ENCODE measurements at places on chromosomes 6 and 20.

GRCh38 chr6:145017516-145017915 lies 717.8 kb downstream of the EPM2A start:
- DNase-seq = no peak

DNA sequence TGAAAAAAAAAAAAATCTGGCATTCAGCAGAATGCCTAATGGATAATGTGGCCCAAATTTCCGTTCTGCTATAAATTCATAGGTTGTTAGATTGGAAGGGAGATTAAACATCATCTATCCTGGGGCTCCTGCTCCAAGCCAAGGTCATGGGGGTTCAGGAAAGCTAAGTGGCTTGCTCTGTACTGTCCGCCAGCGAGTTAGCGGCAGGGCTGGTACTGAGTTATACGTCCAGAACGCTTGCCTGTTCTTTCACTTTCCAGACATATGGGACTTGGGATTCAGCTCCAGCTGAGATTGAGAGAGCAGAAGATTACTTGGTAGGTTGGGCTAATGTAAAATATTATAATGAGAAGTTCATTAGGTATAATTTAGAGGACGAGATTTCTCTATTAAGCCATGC lies 858 bp downstream of the RWDD1 start:
- no peak for DNase-seq

GRCh38 chr20:1375515-1375914 lies 17.3 kb downstream of the FKBP1A start:
- no peak for DNase-seq

DNA sequence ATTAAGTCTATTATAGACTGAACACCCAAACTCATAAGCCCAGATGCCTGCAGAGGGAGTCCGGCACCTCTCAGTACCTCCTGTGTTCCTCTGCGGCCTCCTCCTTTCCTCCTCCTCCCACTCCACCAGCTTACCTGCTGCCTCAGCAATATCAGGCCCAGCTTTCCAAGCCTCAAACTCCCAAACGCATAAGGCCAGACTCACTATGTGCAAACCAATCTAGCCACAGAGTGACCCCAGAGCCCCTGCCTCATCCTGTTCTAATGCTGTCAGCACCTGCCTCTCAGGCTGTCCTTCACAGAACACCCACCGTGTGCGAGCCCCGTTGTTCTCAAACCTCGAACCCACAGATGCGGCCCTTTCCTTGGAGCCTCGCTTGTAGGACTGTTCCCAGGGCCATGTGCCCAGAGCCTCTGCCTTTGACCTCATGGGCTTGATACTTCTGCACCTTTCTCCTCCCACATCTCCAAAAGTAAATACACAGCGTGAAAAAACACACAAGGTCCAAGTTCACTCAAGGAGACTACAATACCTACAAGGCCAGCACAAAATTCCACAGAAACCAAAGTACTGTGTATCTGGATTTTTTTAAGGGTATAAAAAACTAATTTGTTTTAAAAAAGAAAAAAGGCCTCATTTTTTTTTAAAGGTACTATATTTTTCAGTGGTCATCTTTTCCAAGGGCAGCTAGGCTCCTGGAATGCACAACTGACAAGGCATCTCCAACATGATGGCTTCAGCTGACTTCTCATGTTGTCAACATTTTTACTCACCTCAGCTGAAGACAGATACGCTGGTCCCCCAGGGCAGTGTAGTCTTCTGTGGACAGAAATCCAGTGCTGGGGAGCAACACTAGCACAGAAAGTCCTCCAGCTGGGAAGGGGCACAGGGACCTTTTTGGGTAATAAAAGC lies 52.3 kb downstream of the ABHD12 start:
- no peak for DNase-seq

DNA sequence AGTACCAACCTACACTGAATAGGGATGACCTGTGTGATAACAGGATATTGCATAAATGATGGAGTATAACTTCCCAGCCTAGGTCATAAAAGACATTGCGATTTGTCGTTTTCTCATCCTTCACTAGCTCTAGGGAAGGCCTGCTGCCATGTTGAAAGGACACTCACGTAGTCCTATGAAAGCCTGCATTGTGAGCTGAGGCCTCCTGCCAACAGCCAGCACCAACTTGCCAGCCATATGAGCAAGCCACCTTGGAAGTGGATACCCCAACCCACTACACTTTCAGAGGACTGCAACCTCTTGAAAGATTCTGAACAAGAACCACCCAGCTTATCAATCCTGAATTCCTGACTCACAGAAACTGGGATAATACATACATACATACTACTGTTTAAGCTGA lies 3.5 kb upstream of the PANK2 start:
- DNase-seq = no peak

DNA sequence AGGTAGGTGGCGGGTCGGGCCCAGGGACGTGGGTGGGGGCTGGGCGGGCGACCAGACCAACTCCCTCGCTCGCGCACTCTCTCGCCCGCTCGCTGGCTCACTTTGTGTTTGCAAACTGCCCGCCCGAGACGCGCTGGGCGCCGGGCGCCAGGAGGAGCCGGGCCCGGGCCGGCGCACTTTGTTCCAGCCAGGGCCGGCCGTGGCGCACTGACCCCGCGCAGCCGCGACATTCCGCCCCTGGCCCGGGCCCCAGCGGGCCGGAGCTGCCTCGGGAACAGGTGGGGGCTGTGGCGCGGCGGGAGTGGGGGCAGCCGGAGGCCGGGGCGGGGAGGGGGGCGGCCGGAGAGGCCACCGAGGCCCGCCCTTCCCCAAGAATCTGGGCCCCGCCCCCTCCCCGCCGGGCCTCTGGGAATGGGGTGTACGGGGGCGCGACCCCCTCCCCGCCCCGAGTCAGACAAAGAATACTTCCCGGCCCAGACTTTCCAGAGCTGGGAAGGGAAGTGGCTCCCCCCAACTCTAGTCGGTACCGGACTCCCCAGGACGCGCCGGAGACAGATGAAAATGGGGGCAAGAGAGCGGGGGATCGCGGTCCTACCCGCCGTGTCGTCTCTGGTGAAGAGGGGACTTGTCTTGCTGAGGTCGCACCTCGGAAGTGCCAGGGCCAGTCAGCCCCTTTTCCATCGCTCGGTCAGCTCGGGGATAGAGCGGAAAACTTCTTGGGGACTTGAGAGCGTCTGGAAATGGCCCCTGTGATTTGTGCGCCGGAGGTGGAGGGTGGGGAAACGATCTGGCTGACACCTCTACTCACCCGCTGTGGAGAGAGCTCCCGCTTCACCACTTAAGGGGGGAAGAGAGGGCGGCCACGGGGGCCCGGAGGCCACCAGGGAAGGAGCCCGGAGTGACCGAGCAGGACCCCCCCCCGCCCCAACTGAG lies 951 bp downstream of the FOXP4 start:
- no peak for DNase-seq

- no peak for DNase-seq
Measured at GRCh38 chr6:156256161-156256560, 521.0 kb upstream of the ARID1B start.

DNA sequence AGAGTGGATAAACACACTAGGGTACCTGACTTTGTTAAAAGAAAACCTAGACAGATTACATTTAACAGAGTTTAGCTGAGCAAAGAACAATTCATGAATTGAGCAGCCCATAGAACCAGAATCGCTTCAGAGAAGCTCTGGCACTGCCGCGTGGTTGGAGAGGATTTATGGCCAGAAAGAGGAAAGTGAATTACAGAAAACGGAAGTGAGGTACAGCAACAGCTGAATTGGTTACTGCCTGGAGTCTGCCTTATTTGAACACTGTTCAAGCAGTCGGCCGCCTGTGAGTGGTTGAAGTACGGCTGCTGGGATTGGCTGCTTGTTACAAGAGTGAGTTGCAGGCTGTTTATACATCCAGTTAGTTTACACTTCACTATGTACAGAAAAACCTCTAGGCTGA lies 253.8 kb upstream of the CDYL start:
- no peak for DNase-seq

GRCh38 chr6:158452191-158452590 lies 107.7 kb upstream of the TMEM181 start:
- DNase-seq = no peak

- no peak for DNase-seq
Measured at GRCh38 chr6:54353975-54354374, 45.7 kb downstream of the TINAG start.

DNA sequence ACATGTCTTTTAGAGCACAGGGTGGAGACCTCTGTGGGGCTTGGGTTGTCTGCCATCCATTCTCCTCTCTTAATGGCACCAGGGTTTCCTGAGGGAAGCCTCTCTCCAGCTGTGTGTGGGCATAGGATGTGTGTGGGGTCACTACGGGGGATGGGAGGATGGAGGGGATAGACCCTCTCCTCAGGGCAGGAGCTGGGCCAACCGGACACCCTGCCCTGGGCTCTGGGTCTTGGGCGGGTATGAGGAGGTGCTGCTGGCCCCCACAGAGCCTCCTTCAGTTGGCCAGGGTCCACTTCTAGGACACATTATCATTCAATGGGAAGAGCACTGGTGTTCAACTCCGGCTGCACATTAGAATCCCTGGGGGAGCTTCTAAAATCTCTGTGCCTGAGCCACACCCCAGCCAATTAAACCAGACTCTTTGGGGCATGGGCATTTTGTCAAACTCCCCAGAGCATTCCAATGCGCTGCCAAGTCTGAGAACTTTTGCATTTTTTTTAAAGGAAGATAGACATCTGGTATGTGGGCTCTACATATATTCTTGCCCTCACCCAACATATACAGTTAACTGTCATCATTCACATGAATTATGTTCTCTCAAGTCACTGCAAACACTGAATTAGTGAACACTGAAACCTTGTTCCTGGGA lies 38.5 kb downstream of the TRAM2 start:
- no peak for DNase-seq

- DNase-seq = no peak
Measured at GRCh38 chr6:142518126-142518525, 216.3 kb downstream of the ADGRG6 start.

GRCh38 chr6:92011681-92012245 lies 1407.6 kb downstream of the EPHA7 start:
- no peak for DNase-seq

- DNase-seq = no peak
Measured at GRCh38 chr6:31090973-31091364, 21.4 kb downstream of the C6orf15 start.

GRCh38 chr20:48359692-48360341 lies 468.0 kb downstream of the PREX1 start:
- DNase-seq = no peak

DNA sequence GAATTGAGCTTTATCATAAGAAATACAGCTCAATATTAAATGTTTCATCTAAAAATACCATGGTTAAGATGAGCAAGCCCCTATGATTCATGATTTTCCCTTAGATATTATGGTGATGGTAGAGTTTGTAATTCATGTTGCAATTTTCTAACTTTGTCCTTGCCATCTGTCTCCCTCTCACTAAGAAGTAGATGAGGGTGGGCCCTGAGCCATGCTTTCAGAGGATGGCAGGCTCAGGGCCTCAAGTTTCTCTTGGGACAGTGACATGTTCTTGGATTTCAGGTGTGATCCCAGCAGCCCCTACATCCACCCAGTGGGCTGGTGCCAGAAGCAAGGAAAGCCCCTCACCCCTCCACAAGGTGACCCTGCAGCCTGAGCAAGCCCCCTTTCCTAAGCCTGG lies 25.6 kb downstream of the L3MBTL1 start:
- DNase-seq = no peak

- no peak for DNase-seq
Measured at GRCh38 chr20:62743777-62744317, 35.2 kb downstream of the NTSR1 start.

GRCh38 chr6:1735239-1735803 lies 125.6 kb downstream of the FOXC1 start:
- no peak for DNase-seq

DNA sequence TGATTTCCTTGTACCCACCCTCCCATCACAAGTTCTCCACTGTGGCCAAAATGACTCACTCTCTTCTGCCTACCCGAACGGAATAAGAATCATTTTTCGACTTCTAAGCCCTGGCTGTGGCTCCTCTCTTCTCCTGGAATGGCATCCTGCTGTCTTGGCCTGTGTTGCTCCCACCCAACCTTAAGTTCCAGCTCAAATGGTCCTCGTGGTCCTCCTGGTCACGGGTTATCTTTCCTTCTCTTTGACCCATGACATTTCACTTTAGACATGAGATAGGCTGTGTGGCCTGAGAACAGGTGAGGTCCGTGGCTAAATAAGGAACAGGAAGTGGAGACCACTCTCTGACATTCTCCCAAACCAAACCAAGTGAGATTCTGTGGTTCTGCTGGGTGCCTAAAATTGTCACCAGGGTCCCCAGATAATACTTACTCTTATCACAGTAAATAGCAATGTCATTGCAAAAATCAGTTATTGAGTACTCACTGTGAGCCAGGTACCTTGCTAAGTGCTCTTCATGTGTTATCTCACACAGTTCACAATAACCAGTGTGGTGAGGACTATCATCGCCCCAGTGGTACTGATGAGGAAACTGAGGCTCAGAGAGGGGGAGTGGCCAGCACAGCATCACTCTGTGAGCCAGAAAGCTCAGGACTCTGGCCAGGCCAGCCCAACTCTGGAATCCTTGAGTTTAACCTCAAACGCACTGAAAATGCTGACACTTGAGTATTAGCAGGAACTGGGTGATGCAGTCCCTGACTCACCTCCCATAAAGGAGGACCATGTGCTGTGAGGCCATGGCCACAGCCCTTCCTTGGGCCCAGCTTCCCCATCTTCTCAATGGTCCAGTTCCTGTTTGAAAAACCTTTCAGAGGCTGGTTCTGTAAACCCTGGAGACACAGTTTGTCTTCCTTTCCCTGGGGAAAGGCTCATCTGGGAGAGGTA lies 74.8 kb upstream of the SIRPA start:
- no peak for DNase-seq

GRCh38 chr6:93177438-93177837 lies 241.9 kb downstream of the EPHA7 start:
- no peak for DNase-seq

DNA sequence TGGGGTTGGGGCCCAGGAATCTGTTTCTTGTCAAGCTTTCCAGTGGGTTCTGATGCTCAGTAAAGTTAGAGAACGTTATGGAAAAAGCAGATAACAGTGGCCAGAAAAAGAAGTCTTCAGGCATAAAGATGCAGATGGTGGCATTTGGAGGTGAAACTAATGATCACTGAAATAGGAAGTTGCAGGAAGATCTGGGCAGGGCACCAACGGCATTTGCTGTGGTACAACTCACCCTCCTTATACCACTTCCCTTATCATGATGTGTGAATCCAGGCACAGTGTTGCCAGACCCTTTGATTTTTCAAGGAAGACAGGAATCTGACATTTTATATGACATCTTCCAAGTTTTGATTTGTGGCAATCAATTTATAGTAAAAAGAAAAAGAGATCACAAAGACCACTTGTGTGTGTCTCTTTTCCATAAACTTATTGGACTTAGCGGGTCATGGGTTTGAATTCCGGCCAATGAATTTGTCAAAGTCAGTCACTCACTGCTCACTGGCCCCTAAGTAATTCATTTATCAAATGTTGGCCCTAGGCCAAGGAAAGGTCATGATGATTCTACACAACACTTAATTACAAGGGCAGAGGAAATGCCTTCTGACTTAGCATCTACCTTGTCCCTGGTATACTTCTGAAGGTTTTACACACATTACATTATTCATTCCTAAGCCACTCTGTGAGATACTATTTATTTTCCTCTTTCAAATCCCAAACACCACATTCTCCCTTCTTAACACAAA lies 37.6 kb downstream of the LAMP5 start:
- DNase-seq = no peak

Measured in cortex of kidney (tissue), 1 donor.